ENCODE measurements at places on chromosomes 7 and 10. TPM values are rescaled to one million over a fixed set of nuclear protein-coding genes. Genes with fewer than 3 reads are reported as not detected.

The AGFG2 gene
- 1.2 TPM for total RNA-seq

The ST8SIA6 gene
- total RNA-seq: 0.15 TPM

The GPR85 gene
- 0.60 TPM for total RNA-seq

The NXPH1 gene
- total RNA-seq: not detected

The ADRA2A gene
- total RNA-seq: 2.9 TPM

The CBX3 gene
- 97.9 TPM for total RNA-seq

The WNT2 gene
- 0.08 TPM for total RNA-seq

The ANKMY2 gene
- 19.2 TPM for total RNA-seq

The REPIN1 gene
- total RNA-seq: 37.5 TPM

The HYAL4 gene
- total RNA-seq: not detected

The TLX1 gene
- not detected for total RNA-seq

The USP54 gene
- 5.3 TPM for total RNA-seq

The LRRN3 gene
- 0.47 TPM for total RNA-seq

The CTBP2 gene
- total RNA-seq: 73.5 TPM

The ZNF800 gene
- 4.0 TPM for total RNA-seq

The MLXIPL gene
- total RNA-seq: not detected

The GPR146 gene
- 6.8 TPM for total RNA-seq

The MPP7 gene
- 0.23 TPM for total RNA-seq

The EVX1 gene
- not detected for total RNA-seq

The MYH16 gene
- 0.08 TPM for total RNA-seq

The TMEM130 gene
- 0.12 TPM for total RNA-seq

The PKD2L1 gene
- not detected for total RNA-seq

Data from smooth muscle cell of the coronary artery (primary cell).